ENCODE measurements at places on chromosomes 2 and 18.

DNA sequence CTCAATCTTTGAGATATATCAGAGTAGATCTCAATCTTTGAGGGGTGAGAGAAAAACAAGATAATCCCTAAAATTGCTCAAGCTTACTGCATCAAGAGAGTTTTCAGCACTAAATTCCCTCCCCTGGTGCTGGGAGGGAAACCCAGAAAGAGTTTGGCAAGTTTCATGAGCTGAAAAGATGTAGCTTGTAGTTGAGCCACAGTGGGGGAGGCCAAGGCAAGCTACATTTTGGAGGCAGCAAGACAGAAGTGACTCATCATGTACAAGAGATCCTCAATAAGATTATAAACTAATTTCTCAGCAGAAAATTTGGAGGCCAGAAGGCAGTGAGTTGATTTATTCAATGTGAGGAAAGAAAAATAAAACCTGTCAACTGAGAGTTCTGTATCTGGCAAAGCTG is 308.2 kb downstream of the PIEZO2 start:
- DNase-seq: no peak

- no peak for DNase-seq
These were observed 330.1 kb downstream of the SUCLG1 start for GRCh38 chr2:84129018-84129417.

- no peak for DNase-seq
These were observed 28.3 kb upstream of the OTOS start for GRCh38 chr2:240168546-240169361.

DNA sequence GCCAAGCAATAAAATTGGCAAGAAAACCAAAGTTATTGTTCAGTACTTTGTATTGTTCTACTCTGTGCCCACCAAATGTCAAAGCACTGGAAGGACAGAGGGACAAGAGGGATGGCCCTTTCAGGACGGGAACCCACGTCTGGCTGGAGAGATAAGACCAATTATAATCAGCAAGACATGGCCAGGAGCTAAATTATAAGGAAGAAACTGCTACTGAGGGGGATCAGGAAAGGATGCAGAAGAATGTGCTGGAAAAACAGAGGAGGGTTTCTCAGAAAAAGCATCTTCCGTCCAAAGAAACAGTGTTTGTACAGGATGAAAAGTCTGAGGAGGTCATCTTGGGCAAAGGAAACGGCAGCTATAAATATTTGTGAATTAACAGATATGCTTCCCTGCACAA is 46.4 kb upstream of the NARS1 start:
- no peak for DNase-seq

DNA sequence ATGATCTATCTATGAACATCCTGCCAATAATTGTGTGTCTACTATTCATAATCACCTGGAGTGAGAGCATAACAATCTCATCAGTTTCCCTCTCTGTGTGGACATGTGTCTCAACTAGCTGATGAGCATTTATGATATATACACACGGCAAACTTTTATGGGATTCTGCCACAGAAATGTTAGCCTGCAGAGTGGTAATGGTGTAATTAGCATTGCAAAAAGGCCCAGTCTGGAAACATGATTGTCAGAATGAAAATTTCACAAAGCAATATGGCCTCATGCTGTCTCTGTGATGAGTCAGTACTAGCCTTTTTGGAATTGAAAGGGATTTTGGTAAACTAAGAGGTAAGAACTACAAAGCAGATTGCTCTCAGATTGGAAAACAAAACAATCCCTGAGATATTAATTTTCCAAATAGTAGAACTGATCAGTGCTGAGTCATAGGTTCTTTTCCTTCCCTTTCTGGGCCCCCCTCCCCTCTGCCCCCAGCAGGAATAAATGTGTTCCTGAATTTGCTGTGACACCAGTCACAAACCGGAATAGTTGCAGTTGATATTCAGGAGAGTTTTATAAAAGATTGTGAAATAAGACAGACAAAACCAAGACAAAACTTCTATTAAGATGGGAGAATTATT is 189.2 kb downstream of the OSR1 start:
- no peak for DNase-seq

DNA sequence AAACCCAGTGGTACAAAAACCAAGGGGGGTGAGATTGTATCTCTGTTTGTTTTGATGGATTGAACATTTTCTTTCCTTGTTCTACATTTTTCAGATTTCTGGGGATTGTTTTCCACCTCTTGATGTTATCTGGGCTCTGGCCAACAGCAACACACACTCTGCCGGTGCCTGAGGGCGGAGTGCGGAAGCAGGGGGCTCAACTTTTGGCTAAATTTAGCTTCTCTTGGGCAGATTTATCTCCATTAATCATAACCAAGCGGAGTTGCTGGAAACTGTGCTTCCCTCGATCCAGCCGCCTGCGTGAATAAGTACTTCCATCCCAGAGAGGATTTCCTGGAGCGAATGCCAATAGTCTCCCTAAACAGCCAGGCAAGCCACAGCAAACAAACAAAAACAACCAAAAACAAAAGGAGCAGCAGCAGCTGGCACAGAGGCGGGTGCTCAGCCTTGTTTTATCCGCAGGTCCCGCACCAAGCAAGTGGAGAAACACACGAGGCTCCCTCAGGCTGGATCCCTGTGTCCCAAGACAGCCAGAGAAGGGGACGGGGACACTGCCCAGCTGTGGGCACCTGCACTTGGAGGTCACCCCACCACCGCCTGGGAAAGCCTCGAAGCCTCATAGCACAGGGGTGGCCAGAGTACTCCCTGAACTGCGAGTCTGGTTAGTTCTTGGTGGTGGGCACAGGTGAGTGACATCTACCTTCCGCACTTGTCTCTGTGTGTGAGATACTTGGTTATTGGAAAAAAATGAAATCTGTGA is 143.4 kb downstream of the NDUFA10 start:
- DNase-seq: no peak

- DNase-seq: peak; percentile 94
These were observed 747.4 kb upstream of the SLC8A1 start for GRCh38 chr2:41199334-41199733.

- no peak for DNase-seq
These were observed 24.6 kb upstream of the TXNDC2 start for GRCh38 chr18:9861157-9861556.

GRCh38 chr2:106160786-106161261 is 33.3 kb downstream of the UXS1 start:
- peak; percentile 51 for DNase-seq

DNA sequence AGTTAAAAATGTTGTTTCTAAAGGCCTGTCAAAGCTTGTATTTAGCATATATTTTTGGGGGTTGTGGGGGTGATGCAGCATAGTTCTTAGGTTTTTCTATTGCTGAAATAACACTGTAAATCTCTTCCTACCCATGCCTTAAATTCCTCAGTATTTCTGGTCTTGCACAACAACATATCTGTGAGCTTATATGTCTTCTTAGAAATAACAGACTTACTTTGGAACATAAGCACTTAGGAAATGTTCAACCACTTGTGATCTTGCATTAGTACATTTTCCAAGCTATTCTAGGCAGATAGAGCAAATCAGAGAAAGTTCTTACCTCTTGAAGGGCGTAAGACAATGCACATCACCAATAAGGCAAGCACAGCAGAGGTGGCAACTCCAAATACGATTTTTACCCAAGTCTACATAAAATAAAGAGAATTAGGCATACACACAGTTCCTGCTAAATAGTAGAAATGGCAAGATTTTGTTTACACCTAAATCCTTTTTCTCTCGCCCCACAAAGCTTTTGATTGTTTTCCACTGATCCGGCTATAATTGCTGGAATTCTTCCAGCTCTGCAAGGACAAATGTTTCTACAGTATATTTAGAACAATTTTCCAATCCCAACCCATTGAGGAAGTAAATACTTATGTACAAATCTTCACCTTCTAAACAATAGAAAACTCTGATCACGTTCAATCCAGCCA is 512 bp downstream of the FAP start:
- no peak for DNase-seq

- DNase-seq: no peak
These were observed 373.6 kb downstream of the CDH7 start for GRCh38 chr18:66124394-66124793.

DNA sequence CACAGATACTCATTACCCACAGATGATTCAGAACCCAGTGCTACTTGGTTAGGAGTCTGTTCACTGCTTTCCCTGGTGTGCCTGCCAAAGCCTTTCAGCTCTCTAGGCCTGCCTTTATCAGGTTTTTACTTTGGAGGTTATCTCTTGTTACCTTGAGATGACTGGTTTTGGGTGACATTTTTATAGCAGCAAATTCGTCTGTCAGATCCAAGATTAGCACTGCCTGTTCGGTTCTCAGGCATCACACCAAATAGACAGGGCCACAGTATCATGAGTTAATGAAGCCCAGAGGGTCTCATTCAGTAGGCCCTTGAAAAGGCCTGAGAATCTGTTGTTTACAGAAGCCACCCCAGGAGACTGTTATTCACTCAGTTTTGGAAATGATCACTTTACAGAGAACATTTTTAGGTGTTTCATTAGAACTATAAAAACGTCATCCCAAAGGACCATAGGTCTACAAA is 121.2 kb downstream of the OSBPL6 start:
- no peak for DNase-seq

GRCh38 chr2:102082571-102083392 is 59.8 kb upstream of the IL1R1 start:
- no peak for DNase-seq

GRCh38 chr18:35474884-35475283 is 22.9 kb downstream of the INO80C start:
- no peak for DNase-seq

DNA sequence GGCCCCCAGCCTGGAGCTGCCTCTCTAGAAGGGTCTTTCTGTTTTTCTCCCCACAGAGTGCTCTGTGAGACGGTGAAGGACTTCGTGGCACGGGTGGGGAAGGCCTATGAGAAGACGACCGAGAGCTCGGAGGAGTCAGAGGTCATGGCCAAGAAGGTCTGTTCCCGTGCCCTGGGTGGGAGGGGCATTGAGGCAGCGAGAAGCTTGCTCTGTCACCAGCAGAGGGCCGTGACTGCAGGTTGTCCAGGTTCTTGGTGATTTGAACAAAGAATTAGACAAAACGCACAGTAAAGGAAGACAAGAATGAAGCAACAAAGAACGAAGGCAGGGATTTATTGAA is 93.9 kb downstream of the DGKD start:
- DNase-seq: no peak

DNA sequence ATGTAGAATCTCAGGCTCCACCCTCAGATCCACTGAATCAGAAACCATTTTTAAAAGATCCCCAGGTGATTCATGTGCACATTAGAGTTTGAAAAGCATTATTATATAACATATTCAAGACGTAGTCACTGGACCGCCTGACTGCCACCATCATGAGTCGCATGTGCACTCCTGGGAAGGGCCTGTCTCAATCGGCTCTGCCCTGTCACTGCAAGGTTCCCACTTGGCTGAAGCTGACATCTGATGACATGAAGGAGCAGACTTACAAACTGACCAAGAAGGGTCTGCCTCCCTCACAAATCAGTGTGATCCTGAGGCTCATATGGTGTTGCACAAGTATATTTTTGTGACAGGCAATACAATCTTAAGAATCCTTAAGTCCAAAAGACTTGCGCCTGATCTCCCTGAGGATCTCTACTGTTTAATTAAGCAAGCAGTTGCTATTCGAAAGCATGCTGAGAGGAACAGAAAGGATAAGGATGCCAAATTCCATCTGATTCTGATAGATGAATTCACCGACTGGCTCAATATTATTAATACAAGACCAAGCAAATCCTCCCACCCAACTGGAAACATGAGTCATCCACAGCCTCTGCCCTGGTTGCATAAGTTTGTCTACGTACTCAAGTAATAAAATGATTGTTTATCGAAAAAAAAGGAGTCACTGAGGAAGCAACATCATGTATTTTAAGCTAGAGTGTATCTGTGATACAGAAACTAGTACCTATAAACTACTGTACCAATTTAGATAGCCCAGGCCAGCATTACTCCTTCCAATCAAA is 26.2 kb downstream of the ATAD2B start:
- DNase-seq: no peak

DNA sequence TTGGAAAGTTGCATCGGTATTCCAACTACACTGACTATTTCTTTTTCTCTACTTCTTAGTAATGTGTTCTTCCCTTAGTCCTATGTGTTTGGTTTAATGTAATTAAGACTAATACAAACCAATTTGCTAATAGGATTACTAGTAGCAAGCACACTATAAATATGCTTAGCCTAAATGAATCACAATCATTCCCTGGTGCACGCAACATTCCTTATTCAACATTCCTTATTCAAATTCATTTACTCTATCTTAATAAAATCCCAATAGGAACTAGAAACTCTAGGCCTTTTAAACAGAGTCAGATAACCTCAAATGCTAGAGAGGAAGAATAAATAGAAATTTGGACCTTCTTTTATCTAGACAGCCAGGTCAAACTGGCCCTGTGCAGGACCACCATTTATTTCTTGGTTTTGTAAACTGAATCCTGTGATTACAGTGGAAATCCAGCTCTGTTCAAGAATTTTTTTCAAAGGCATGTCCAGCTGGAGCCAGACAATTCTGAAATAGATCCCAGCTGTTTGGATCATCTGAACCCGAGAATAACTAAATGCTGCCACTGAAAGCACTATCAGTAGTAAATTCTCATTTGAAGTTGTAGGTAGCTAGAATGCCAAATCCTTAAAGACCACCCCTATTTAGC is 103.1 kb downstream of the PPP1R1C start:
- no peak for DNase-seq

DNA sequence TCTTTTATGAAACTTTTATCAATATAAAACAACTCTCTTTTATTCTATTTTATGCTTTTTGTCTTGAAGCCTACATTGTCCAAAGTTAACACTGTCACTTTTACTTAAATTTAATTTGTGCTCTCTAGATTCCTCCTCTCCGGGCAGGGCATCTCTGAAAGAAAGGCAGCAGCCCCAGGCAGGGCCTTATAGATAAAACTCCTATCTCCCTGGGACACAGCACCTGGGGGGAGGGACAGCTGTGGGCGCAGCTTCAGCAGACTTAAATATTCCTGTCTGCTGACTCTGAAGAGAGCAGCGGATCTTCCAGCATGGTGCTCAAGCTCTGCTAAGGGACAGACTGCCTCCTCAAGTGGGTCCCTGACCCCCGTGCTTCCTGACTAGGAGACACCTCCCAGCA is 447.7 kb upstream of the FANCL start:
- DNase-seq: no peak

GRCh38 chr18:8785261-8785660 is 79.9 kb downstream of the MTCL1 start:
- DNase-seq: no peak

GRCh38 chr2:142682528-142682927 is 194.9 kb upstream of the KYNU start:
- no peak for DNase-seq

- peak; percentile 40 for DNase-seq
These were observed 631.5 kb downstream of the NYAP2 start for GRCh38 chr2:226030788-226031646.

DNA sequence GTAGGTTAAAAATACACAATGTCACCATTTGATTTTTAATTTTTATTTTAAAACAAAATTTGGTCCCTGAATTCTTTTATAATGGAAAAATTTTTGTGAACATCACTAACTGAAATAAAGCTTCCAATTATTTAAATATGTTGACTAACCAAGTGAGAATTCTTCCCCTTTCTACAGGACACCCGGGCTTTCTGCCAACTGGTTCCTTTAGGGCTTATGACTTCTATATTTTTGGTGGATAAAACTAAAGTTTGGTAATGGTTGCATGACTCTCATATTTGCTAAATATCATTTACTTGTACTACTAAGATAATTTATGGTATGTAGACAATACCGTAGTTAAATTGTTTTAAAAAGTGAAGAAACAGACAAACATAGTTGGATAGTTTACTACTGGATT is 291.0 kb upstream of the DOK6 start:
- DNase-seq: no peak

GRCh38 chr2:75241696-75242095 is 42.4 kb upstream of the TACR1 start:
- peak; percentile 2 for DNase-seq

- DNase-seq: no peak
These were observed 3.1 kb downstream of the TWIST2 start for GRCh38 chr2:238851026-238851425.

Data from NCI-H146 (cell line).